NB4 (cell line): ENCODE measurements at places on chromosomes 7 and 10.

- DNase-seq: no peak
Measured at GRCh38 chr7:121484089-121484763, 88.1 kb upstream of the FAM3C start.

DNA sequence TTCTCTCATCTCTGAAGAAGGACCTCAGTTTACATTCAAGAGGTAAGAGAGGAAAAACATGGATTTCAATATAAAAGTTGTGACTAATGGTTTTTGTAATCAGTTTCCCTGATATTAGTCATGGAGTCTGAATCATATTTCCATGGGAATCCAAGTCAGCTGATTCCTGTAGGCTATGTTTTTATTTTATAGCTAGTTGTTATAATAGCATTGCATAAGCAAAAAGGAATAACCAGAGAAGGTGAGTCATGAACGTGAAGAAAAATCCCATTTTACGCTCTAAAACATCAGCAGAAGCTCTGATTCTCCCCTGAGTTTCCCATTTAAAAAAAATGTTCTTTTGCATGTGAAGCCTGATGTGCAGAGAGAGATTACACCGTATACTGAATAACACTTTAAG lies 299.3 kb downstream of the SFMBT2 start:
- no peak for DNase-seq

DNA sequence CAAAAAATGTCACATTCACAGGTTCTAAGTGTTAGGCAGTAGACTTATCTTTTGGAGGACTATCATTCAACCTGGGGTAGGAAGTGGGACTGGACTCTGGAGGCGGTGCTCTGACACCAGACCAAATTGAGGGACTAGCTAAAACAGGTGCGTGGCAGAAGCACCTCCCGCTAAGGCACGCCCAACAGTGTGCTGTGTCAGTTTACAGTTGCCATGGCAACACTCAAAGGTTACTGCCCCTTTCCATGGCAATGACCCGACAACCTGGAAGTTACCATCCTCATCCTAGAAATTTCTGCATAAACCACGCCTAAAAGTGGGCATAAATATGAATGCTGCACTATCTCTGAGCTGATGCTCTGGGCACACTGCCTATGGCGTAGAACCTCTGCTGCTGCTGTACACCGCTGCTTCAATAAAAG lies 14.0 kb upstream of the BLNK start:
- DNase-seq: no peak

DNA sequence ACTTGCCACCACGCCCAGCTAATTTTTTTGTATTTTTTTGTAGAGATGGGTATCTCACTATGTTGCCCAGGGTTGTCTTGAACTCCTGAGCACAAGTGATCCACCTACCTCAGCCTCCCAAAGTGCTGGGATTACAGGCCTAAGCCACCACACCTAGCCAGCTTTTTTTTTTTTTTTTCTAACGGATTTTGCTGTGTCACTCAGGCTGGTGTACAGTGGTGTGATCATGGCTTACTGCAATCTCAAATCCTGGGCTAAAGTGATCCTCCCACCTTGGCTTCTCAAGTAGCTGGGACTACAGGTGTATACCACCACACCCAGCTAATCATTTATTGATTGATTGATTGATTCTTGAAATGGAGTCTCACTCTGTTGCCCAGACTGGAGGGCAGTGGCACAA lies 106.0 kb upstream of the TRIM24 start:
- DNase-seq: no peak

DNA sequence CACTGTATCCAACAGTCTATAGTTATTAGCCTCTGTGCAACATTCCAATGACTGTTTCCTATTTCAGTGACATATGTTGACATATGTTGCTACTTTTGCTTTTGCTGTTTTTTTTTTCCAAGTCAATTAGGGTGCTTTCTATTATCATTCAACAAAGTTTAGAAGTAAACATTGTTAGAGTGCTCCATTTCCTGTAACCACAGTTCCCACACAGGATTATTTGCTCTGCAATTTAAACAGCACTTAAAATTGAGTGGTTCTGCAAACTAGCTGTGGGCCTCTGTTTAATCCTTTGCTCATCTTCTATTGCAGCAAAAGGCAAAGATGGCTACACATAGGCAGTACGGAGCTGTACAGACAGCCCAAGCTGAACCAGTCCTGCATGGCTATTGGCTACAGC lies 46.5 kb upstream of the PTN start:
- no peak for DNase-seq

DNA sequence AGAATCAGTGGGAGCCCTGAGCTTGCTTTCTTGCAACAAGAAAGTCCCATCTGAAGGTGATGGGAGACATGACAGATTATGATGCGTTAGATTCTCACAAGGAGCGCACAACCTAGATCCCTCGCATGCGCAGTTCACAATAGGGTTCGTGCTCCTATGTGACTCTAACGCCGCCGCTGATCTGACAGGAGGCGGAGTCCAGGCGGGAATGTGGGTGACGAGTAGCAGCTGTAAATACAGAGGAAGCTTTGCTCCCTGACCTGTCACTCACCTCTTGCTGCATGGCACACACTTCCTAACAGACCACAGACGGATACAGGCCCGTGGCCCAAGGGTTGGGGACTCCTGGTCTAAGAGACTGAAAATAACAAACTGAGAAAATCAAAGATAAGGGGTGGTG lies 1163.4 kb upstream of the AUTS2 start:
- DNase-seq: no peak

- no peak for DNase-seq
Measured at GRCh38 chr10:124681626-124682552, 62.3 kb downstream of the FAM53B start.

- no peak for DNase-seq
Measured at GRCh38 chr10:78648256-78648860, 420.4 kb upstream of the ZMIZ1 start.

DNA sequence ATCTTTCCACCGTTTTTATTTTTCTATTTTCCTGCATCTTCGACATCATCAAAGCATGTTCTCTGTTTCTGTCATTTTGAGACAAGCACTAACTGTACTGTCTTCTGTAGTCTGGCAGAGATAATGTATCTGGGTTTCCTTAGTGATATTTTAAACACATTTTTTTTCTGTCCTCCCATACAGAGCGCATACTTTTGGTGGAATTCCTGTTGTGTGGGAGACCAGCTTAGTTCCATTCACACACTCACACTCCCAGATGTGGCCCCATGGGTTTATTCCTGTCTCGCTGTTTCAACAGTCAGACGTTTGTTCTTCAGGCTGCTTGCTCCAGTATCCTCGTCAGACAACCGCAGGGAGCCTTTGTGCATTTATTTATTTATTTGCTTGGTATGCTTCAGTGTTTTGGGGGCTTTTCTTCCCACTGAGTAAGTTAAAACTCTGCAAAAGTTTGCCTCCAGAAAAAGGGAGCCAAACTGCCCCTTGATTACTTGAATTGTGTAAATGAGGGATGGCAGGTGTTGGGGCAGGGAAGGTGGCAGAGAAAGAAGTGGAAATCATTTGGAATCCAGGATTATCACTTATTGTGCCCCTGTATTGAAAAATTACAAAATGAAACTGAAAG lies 456.8 kb upstream of the KLF6 start:
- DNase-seq: no peak

- DNase-seq: peak; percentile 66
Measured at GRCh38 chr7:100444311-100445278, 8.3 kb upstream of the PPP1R35 start.

- DNase-seq: no peak
Measured at GRCh38 chr7:50662041-50662694, 97.0 kb upstream of the DDC start.

DNA sequence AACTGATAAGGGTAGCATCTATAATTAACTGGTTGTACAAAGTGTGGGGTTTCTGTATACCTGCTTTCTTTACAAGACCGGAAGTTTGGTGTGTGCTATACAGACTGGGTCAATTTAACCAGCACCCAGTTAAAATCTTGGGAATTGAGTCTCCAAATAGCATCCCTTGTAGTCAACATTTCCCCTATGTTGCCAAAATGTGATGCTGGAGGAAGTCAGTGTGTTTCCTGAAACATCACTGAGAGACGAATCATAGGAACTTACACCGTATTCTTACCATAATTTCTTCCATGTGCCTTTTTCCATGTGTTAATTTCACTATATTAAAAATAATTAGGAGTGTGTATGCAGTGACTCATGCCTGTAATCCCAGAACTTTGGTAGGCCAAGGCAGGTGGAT lies 1.7 kb downstream of the AKR1C4 start:
- no peak for DNase-seq

- no peak for DNase-seq
Measured at GRCh38 chr7:142332421-142332820, 74.6 kb upstream of the PRSS58 start.

GRCh38 chr7:152709287-152710152 lies 33.6 kb upstream of the XRCC2 start:
- DNase-seq: peak; percentile 48
